ENCODE measurements at places on chromosomes 3 and 15. TPM values are rescaled to one million over a fixed set of nuclear protein-coding genes. Genes with fewer than 3 reads are reported as not detected.

LINGO1 gene
- 9.9 TPM for polyA plus RNA-seq

DNA sequence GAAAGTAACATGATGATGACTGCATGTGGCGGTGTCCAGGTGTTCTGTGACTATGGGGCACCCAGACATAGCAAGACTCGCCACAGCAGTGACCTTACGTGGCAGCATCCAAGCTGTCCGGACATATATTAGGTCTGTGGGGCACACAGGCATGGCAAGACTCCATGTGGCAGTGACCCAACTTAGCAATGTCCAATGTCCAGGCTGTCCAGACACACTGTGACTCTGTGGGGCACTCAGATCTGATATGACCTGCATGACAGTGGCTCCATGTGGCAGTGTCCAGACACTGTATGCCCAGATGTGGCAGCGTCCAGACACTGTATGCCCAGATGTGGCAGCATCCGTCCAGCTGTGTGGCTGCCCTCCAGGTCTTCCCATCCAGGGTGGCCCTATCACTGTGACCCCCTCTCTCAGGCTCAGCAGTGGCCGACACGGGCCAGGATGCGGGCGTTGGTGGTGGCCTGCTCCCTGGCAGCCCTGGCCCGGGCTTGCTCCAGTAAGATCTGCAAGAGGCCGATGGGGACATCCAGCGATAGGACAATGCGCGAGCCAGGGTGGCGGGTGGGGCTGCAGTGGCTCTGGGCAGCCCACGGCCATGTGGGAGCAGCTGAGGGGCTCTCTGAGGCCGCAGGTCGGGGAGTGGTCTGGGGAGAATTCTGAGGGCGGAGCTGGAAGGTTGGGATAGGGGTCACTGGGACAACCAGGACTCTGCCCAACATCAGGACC is 1.1 kb downstream of the UCN2 start:
- no peak for DNase-seq

DNA sequence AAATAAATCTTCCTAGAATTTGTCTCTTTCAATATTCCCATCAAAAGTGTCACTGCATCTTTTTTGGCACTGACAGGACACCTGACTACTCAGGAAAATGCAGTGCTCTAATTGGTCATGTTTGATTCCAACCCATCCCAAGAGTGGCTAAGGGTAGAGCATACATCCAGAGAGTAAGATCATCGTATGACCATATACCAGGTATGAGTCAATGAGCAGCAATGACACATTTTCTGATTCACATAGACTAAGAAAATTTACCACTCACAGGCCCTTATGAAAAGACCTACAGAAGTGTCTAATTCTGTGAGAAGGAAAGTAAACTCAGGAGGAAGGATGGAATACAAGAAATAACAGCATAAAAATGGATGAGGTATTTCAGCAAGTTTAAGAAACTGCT is 434.2 kb downstream of the ZIC1 start:
- no peak for DNase-seq

DNA sequence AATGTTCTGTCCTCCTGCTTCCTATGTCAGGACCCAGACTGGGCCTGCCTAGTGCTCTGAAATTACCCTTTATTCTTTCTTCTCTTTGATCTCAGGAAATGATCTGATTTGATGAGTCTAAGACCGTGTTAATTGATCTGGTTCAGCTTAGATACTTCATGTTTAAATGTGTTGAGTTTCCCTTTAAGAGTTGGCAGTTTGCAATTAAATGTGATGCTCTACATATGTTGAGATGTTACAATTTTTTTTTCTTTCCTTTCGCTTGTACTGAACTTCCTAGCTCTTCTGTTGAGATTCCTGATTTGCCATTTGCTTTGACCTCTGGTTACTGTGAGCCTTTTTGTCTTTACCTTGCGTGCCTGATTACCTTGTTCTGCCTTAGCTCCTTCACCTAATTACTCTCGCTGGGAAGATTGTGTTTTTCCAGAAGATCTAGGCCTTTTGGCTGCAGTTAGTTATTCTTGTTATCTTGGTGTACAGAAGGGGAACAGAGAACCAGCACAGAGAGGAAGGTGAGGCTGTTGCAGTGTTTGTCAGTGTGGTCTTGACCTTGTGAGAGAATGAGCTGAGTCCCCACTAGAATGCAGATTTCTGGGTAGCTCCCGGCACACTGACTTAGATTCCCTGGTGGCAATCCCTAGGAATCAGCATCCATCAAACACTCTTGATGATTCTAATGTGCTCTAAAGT is 203.6 kb downstream of the EDEM1 start:
- DNase-seq, result no peak

All from muscle of back (tissue), 13 donors.